ENCODE measurements at places on chromosomes 16 and 17.

- DNase-seq = no peak
Observed at GRCh38 chr16:68740628-68741346, 3.7 kb downstream of the CDH1 start.

DNA sequence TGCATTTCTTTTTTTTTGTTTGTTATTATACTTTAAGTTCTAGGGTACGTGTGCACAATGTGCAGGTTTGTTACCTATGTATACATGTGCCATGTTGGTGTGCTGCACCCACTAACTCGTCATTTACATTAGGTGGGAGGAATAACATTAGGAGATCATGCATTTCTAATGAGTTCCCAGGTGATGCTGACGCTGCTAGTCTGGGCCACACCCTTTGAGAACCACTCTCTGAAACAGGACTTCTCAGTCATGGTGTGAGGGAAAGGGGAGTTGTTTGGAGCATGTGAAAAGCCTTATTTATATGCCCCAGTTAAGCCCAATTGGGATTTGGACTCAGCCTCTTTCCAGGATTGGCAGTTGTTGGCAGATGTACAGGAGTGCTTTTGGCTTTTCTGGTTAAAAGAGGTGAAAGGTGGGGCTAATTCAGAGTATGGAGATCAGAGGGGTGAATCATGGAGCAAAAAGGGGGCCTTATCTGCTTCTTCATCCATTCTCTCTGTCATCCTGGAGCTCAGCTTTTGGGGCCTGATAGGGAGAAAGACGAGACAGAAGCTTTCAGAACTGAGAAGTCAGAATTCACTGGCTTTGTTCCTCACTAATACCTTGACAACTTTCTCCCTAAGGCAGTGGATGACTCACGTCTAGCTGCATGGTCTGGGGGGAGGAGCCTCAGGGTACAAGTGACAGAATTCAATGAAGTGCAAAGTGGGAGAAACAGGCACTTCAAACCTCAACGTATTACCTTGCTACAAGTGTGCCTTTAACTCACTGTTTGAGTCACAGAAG lies 180.0 kb upstream of the CACNG3 start:
- no peak for DNase-seq

DNA sequence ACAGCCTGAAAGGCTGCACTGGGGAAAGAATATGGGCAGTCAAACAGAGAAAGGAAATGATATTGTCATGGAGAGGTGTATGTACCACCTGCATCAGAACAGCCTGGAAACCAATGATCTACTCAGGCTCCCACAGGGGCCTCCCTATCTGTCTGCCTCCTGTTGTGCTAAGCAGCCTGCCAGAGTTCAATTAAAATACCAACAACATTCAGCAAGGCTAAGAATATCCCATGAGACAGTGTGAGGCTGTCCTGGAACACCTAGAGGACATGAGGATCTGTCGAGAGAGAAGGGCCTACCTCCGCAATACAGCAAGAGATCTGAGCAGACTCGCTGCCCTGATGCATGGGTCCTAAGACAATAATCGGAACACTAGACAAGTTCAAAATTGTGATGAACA lies 8.4 kb downstream of the FXR2 start:
- no peak for DNase-seq

- DNase-seq = no peak
Observed at GRCh38 chr17:45730192-45730591, 53.9 kb upstream of the CRHR1 start.

GRCh38 chr16:86994651-86995171 lies 322.5 kb downstream of the C16orf95 start:
- DNase-seq = no peak

- DNase-seq = no peak
Observed at GRCh38 chr17:80917716-80918560, 73.7 kb upstream of the CHMP6 start.

GRCh38 chr16:67013823-67014633 lies 14.9 kb upstream of the CBFB start:
- no peak for DNase-seq

GRCh38 chr17:46773676-46774075 lies 44.8 kb downstream of the WNT3 start:
- DNase-seq = no peak

GRCh38 chr17:72717676-72718075 lies 374.8 kb downstream of the SLC39A11 start:
- no peak for DNase-seq

DNA sequence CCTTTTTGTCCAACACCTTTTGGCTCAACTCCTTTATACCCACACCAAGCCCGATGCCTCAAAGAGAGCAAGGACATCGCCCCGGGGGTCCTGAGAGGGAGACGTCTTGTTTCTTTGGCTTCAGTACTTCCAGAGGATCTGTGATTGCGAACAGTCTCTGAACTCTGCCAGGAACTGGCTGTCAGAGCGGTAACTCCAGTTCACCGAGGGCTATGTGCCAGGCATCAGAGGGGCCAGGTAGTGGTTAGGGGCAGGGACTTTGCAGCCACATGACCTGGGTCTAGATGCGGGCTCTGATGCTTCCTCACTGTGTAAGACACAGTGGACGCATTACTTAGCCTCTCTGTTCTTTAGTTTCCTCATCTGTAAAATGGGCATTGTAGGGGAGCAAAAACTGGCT lies 21.6 kb downstream of the LLGL2 start:
- DNase-seq = no peak

DNA sequence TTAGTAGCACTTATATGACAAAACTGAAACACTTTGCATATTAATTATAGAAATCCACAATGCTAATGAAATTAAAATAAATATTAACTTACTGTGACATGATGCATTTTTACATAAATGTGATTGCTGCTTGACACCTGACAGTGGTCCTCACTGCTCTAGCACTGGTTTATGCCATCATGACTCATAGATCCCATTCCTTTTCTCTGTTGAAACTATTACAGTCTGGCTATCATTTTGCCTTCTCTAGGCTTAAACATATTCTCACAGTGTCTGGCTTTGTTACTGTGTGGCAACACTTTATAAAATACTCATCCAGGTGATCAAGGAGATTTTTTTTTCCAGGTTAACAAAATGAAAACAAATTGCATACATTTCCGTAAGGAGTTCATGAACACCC lies 108.0 kb downstream of the MRTFB start:
- no peak for DNase-seq

- DNase-seq = no peak
Observed at GRCh38 chr16:87297407-87297806, 19.8 kb downstream of the C16orf95 start.

DNA sequence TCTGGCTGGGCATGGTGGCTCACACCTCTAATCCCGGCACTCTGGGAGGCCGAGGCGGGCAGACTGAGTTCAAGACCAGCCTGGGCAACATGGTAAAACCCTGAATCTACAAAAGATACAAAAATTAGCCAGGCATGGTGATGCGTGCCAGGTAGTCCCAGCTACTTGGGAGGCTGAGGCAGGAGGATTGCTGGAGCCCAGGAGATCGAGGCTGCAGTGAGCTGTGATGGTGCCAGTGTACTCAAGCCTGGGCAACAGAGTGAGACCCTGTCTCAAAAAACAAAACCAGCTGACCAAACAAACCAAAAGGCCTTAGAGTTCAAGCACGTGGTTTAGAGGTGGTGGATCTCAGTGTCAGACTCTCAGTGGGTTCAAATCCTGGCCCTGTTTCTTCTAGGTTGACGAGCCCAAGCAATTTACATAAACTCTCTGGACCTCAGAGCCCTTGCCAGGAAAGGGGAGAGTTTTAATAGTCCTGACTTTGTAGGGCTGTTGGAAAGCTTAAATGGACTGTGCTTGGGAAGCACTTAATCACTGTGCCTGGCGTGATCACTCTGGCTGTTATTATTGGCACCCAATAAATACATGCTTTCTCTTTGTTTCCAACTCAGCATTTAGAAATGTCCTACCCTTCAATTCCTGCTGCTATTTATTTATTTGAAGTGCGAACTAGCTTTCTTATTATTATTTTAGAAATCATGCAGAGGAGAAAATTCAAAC lies 44.7 kb downstream of the ABCC1 start:
- no peak for DNase-seq

DNA sequence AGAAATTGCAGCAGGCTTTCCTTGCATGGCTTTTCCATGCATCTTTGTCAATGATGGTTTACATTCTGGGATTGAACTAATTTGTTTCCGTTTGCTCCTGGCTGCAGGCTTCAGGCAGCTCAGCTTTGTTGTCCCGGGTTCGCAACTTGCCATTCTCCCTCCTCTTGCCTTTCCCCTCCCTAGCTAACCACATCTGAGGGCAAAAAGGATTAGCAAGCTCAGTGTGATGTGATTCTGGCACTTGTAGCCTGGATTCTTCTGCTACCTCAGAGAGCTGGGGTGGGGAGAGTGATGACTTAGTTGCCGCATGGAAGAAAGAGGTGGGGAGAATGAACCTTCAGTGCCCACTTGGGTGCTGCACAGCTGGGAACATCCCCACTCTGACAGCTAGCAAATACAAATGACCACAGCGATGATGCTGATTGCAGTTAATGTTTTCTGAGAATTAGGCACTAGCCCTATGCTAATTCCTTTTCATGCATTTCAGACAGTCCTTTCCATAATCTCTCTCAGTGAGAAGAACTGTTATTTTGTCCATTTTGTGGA lies 120.2 kb upstream of the SALL1 start:
- DNase-seq = no peak

DNA sequence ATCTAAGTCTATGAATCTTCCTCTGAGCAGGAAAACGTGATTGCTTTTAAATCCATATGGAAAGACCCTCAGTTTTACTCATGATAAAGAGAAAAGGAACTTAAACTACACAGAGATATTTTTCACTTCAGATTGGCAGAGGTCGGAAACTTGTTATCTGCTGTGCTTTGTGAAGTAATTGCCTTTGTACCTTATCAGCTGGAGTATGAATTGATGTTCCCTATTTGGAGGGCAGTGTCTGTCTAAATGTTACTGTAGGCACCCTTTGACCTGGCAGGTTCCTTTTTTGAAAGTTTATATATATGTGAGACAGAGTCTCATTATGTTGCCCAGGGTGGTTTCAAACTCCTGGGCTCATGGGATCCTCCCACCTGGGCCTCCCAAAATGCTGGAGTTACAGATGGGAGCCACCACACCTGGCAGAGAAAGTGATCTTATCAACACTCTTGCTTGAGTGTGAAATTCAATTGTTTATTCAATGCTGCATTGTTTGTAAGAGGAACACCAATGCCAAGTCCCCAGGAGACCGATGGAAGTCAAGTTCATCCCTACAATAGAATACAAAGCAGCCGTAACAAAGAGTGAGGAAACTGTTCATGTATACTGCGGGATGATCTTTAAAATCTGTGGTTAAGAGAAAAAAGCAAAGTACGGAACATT lies 52.3 kb downstream of the ABCC1 start:
- DNase-seq = no peak

- DNase-seq = no peak
Observed at GRCh38 chr17:9115214-9116191, 94.2 kb downstream of the NTN1 start.

GRCh38 chr17:36545077-36545464 lies 352 bp downstream of the GGNBP2 start:
- DNase-seq = no peak

DNA sequence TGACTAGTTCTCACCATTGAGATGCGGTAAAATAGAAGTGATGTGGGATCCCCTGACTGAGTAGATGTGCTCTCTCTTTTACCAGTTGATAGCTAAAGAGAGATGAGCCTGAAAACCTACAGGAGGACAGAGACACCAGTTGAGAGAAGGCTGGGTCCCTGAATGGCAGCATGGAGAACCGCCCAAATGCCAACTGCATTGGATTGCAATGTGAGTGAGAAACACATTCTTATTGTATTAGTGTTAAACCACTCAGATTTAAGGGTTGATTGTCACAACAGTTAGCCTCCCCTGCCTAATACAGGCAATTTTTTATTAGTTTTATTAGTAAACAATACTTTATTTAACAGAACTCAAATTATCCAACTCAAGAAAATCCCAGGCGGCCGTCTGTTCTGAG lies 61.2 kb downstream of the SPACA3 start:
- DNase-seq = no peak

- DNase-seq = no peak
Observed at GRCh38 chr17:29715680-29716079, 93.0 kb upstream of the CORO6 start.

DNA sequence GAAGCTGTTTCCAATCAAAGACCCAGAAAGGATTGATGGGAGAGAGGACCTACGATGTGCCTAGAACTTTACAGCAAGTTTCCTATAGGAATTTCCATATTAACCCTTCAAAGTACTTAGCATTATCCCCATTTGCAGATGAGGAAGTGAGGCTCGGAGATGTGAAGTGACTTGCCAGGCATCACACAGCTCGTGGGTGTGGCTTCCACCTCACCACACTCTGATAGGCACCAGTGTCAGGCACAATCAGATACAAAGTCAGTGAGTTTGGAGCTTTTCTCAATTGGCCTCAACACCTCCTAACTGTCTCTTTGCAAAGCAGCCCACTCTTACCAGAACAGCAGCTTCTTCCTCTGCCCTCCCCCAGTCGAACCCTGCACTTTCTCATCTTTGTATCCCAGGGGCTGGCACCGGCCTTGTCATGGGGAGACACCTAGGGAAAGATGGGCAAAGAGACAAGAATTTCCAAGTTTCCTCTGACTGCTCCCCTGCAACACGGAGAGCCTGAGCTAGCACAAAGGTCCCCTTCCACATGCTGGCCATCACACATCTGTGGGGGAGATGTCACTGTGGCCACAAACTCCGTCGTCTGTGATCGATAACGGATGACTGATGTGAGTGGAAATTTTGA lies 37.4 kb upstream of the CCL1 start:
- DNase-seq = no peak

DNA sequence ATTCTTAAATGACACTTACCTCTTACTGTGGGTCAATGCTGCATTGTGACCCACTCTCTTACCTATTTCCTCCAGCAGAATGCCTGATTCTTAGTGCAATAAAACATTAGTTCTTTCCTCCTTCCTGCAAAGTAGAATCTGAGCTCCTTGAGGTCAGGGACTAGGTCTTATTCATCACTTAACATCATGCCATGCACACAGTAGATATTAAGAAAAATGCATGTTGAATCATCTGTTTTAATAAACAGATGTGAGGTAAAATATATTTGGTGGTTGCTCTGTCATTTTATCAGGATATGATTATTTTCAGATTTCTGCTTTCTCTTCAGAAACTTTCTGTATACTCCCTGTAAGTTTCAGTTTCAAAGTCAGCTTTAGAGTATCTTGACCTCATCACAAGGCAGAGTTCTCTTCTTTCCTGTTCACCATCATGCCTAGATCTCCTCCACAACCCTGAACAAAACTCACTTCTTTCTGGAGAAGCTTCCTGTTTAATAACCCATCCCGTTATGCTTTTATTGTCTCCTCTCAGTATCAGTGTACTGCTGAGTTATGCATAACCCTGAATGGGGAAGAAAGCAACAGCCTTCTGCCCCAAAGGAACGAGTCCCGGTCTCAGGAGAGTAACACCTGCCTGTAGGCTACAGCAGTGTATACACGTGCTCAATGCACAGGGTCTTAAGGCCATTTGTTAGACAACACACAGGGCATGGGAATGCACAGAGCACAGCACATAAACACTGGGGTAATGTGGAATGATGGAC lies 30.3 kb upstream of the SUPT4H1 start:
- DNase-seq = no peak

DNA sequence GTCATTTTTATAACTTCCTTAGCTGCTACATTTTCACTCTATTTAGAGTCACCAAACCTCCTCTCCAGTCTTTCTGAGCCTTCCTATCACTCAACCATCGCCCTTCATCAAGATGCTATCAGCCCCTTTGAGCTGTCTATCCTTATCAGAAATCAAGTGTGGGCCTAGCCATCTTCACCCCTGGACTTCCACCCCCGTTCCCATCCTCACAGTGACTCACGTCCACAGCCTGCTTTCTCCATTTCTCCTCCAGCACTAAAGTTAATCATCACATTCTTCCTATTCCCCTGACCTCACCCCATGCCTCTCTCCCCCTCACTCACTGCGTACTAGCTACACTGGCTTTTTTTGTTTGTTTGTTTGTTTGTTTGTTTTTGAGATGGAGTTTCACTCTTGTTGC lies 2.4 kb upstream of the TEKT3 start:
- no peak for DNase-seq
